Activated CD8-positive, alpha-beta memory T cell treated with anti-CD3 and anti-CD28 coated beads for 48 hours (primary cell): ENCODE measurements at places on chromosomes 1 and 21.

GRCh38 chr1:31769720-31770390 lies 5.7 kb upstream of the ADGRB2 start:
- no peak for DNase-seq

DNA sequence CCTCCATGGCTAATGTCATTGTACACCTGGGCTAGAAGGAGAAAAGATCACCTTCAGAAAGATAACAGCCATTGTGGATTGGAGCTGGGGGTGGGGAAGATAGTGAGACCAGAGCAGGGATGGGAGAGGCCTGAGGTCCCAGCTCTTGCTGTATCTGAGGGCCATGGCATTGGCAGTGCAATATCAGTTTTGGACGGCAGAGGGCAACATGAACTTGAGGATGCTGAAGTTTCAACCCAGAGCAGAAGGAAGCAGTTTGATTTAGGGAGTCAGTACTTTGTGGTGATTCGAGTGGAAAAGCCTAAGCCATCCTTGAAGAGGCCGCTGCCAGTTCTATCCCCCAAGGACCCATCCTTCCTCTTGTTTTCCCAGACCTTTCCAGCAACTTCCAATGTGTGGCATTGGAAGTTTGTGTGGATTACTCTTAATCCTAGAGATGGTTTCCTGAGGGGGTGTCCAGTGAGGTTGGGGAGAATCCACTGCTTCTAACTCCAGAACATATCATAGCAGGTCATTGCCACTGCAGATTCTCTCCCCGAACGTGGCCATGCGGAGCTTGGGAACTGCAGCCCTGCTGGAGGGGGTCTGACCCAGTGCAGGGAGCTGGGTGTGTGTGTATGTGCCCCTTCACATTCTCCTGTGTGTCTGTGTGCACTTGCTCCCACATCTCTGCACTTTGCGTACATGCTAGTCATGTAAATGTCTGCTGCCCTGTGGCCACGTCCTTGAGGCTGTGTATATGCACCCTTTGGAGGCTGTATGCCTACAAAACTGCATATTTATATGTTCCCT lies 24.1 kb downstream of the SLC26A9 start:
- peak; percentile 44 for DNase-seq

DNA sequence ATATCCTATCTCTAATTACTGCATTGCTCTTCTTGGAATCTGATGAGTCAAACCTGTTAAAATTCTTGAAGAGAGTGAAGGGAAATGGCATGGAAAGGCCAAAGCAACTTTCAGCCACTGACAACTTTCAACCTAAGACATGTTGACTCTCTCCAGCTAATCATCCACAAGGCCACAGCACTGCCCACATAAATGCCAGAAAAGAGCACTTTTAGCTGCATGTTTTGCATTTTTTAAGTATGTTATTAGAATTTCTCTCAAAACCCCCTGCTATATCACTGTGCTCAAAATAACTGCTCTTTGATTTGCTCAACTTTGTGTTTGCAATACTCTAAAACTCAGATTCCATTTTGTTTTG lies 352.5 kb downstream of the ADGRL2 start:
- DNase-seq: no peak

- DNase-seq: no peak
Measured at GRCh38 chr1:51966559-51966958, 23.9 kb downstream of the RAB3B start.

GRCh38 chr1:107548276-107548675 lies 407.4 kb downstream of the NTNG1 start:
- DNase-seq: no peak

DNA sequence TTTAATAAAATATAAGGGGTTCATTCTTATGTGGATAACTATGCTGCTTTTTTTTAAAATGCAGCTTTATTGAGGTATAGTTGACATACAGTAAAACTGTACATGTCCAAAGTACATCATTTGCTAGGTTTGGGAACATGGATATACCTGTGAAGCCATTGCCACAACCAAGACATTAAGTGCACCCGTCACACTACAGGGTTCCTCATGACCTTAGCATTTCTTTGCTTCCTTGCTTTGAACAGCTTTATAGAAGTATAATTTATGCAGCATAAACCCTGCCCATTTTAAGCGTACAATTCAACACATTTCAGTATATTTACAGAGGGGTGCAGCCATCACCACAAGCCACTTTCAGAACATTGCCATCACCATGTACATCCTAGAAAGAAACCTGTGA lies 26.3 kb downstream of the FHAD1 start:
- no peak for DNase-seq

DNA sequence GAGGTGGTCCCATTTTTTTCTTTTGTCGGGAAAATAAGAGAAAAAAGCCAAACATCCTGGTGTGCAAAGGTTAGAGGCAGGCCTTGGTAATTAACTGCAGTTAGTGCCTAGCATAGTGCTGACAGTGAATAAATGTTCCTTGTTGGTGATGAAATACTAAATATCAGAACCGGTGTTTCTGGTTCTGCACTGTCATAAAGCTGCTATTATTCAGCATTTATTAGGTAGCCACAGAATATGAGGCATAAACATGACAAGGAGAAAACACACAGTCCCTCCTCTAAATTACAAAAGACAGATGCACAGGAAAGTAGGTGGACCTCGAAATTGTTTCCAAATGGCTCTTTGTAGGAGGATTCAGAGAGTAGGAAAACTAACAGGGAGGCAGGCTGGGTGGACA lies 122.0 kb upstream of the ADGRL2 start:
- no peak for DNase-seq

DNA sequence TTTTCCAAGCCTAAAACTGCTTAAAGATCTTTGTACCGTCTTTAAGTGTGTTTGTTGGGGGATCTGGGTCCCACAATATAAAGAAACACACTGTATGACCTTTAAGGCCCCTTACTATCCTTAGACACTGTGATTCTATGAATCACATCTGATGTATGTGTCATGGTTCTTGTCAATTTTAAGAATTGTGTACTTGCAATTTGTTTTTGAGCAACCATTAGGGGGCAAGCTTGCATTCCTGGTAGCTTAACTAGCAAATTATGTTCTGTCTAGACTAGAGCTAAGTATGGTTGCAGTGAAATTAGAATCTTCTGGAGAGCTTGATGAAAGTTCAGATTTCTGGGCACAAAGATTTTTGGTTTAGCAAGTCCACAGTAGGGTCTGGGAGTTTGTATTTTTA lies 219.5 kb downstream of the TPR start:
- DNase-seq: no peak

GRCh38 chr1:88189525-88189924 lies 494.5 kb upstream of the PKN2 start:
- no peak for DNase-seq

DNA sequence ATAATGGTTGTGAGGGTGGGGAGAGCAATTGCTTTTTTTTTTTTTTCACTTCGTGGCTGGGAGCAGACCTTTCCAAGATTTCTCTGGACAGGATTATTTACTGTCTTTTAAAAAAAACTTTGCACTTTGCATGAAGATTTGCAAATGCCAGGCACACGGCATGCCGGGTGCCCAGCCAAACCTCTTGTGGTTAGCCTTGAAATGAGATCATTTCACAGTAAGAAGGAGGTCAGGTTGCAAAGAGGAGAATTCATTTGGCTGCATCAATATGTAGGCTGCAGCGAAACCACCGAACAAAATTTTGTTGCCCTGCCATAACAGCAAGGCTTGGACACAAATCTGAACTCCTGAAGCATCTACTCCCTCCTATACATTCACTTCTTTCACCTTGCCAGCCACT lies 36.5 kb upstream of the KCND3 start:
- DNase-seq: no peak

GRCh38 chr21:31293986-31294385 lies 50.1 kb downstream of the TIAM1 start:
- DNase-seq: no peak

GRCh38 chr1:55362558-55362957 lies 147.4 kb upstream of the USP24 start:
- DNase-seq: no peak

- no peak for DNase-seq
Measured at GRCh38 chr1:58883888-58884482, 100.1 kb upstream of the JUN start.

DNA sequence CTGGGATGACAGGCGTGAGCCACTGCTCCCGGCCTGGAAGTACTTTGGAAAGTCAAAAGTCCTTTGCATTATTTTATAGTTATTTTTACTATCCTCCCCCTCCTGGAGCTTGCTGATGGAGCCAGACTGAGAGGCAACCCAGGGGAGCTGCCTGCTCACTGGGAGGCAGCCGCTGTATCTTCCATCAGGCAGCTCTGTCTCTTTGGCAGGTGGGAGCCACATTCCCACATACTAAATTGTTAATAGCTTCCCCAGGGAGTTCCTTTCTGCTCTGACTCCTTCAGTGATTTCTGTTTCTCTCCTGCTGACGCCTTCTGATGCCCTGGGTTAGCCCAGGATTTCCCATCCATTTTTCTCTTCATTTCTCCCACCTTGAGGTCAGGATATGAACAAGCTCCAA lies 4.9 kb upstream of the OPRD1 start:
- DNase-seq: no peak
